SK-N-DZ (cell line): ENCODE measurements at places on chromosomes 6 and 20.

DNA sequence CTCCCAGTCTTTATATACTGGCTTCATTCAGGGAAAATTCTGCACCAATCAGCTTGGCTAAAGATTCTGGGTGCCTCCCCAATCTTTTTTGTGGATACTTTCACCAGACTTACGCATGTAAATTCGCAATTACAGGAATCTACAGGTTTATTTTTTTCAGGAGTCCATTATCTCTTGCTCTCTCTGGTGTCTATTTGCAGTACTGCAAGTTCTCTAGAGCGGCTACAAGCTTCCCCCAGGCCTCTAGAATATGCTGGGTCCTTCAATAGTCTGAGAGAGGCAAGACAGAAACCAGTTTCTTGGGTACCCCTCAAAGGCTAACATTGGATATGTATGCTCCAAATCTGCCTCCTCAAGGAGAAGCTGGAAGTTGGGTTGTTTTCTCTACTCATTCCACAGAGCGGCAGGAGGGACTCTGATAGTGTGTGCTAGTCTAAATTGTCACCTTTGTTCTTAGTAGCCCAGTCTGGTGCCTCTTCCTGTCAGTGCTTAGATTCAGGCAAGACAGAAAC, 58.5 kb downstream of the SUN5 start:
- no peak for DNase-seq

DNA sequence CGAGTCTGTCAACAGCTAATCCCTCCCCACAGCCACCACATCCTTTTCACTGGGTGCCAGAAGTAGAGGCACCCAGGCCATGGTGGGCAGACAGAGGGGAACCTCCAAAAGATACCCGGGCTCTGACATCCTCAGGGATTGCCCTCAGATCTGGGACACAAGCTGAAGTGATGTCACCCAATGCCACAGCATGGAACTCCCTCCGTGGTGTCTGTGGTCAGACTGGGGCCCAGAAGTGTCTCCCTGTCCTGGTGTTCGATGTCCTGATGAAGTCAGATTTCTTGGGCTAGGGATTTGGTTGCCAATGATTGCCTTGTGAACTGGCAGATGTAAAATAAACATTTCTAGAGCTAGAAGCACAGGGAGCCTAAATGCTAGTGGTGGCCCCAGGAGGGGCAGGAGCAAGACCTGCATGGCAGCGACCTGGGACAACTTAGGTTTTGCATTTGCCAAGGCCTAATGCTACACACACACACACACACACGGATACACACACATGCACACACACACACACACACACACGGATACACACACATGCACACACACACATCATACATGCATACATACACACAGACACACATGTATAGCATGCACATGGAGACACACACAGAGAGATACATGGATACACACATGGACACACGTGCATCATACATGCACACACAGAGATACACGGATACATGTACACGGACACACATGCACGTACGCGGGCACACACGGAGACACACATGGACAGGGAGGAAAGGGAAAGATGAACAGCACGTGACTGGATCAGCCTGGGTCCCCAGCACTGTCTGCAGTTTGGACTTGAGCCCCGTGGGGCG, 221.0 kb downstream of the NFATC2 start:
- no peak for DNase-seq

DNA sequence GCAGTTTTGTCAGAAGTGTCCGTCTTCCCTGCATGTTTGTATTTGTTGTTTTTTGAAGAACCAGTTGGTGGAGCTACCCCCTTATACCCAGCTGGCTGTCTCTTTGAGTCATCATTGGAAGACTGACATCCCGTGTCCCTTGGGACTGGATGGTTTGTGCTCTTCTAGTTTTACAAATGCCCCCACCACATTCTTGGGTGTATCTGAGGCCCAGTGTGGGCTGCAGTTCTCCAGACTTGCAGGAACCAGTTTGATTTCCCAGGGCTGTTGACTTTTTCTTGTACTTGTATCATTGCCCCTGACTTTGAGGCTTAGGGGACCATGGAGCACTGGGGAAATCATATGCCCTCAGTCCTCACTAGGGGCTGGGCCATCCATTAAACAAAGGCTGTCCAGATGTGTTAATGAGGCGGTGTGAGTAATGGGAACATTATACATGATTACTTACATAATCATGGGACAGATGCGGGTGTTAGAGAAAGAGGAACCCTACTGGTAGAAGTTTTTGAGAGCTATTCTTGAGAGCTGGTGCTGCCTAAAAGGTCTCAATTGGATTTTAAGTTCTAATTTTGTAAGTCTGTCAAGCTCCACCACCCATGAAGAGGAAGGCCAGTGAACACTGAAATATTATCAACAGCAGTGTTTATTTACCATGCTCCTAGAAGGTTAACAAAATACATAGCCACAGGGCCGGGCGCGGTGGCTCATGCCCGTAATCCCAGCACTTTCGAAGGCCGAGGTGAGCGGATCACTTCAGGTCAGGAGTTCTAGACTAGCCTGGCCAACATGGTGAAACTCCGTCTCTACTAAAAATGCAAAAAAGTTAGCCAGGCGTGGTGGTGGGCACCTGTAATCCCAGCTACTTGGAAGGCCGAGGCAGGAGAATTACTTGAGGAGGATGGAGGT, 8.5 kb downstream of the JARID2 start:
- DNase-seq: no peak

- DNase-seq: no peak
Observed at GRCh38 chr6:166244353-166245045, 63.7 kb downstream of the PRR18 start.

GRCh38 chr6:75102301-75102700, 103.6 kb downstream of the COL12A1 start:
- DNase-seq: no peak

DNA sequence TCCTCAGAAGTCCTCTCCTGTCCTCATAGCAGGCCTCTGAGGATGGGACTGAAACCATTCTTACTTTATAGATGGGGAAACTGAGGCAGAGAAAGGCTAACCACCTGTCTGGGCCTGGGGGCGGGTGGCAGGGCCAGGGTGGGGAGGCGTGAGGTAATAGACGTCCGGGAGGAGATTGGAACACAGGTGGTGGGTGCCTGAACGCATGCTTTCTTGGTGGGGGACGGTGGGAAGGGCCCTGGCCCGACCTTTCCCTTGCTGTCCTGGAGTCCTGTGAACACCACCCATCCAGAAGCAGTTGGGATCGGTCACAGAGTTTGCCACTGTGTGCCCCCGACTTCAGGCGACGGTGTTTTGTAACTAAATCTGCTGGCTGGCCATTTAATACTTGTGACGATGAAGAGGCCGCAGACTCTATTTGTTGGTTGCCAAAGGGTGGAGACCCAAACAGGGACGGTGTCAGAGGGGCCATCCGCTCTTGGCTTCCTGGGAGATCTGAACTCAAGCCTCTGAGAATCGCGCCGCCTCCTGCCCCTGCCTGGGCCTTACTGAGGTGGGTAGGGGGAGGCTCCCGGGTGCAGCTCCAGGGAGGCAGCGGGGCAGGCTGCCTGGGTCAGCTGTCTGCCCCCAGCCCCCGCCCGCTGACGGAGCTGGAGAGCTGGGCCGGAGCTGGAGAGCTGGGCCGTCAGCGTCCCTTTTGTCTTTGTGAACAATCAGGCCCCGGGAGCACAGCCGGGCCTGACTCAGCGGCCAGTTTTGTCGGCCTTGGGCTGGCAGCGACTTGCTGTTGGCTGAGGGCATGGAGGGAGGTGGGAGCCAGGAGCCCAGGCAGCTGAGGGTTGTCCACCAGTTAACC, 4.1 kb downstream of the RBM38 start:
- no peak for DNase-seq

DNA sequence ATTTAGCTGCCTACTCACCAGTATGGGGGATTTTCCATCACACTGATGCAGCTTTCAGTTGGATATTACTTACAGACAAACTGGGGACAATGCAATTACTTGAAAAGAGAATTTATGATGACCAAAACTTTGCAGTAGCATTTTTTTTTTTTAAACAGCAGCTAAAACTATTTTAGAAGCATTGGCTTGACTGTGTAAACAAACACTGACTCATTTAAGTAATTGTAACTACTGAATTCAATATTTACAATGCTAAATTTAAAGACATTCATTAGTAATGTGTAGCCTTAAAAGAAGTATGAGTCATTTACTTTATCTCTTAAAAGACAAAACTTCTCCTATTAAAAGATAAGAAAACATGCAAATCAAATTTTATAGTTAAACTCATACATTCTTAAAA, 295.9 kb upstream of the FERMT1 start:
- DNase-seq: no peak

DNA sequence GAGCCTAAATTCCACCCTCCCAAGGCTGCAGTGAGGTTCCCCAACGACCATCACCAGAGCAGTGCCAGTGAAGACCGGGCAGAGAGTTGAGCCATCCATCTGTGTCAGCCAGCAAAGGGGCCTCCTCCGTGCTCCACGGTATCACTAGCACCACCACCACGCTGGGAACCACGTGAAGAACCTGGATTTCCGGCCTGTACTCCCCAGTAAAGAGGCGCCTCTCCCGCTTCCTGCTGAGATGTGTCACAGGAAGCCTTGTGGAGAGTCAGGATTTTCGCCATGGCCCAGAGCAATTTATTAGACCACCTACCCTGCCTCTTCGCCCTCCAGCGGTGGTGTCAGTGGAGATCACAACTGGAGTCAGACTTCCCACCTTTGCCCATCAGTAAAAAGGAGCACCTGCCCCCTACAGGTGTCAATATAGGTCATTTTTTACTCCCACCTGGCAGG, 28.8 kb downstream of the CPXM1 start:
- DNase-seq: no peak

- peak; percentile 37 for DNase-seq
Observed at GRCh38 chr6:9250852-9251251, 815.5 kb upstream of the SLC35B3 start.

- DNase-seq: peak; percentile 62
Observed at GRCh38 chr20:63290677-63291472, 2.1 kb upstream of the COL20A1 start.

DNA sequence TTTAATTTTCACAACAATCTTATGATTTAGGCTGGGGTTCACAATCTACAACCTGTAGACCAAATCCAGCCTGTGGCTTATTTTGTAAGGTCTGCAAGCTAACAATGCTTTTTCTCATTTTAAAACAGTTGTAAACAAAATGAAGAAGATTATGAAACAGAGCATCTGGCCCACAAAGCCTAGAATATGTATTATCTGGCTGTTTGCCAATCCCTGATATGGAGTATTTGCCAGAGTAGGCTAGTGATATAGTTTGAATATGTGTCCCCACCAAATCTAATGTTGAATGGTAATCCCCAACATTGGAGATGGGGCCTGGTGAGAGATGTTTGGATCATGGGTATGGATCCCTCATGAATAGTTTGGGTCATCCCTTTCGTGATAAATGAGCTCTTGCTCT, 201.8 kb downstream of the DHX35 start:
- no peak for DNase-seq

DNA sequence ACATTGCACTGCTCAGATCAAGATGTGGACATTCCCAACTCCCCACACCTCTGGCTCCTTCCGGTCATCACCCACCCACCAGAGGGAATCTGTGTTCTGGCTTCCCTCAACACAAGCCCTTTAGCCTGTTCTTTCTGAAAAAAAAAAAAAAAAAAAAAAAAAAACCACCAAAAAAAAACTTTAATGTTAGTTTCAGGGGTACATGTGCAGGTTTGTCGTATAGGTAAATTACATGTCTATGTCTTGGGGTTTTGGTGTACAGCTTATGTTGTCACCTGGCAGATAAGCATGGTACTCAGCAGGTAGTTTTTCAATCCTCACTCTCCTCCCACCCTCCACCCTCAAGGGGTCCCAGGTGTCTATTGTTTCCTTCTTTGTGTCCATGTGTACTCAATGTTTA, 135.8 kb upstream of the FOXA2 start:
- DNase-seq: no peak

- peak; percentile 38 for DNase-seq
Observed at GRCh38 chr20:5402903-5403531, 86.3 kb upstream of the PROKR2 start.

- no peak for DNase-seq
Observed at GRCh38 chr6:90375681-90376439, 79.2 kb upstream of the BACH2 start.

GRCh38 chr20:24585796-24586522, 116.5 kb downstream of the SYNDIG1 start:
- no peak for DNase-seq

DNA sequence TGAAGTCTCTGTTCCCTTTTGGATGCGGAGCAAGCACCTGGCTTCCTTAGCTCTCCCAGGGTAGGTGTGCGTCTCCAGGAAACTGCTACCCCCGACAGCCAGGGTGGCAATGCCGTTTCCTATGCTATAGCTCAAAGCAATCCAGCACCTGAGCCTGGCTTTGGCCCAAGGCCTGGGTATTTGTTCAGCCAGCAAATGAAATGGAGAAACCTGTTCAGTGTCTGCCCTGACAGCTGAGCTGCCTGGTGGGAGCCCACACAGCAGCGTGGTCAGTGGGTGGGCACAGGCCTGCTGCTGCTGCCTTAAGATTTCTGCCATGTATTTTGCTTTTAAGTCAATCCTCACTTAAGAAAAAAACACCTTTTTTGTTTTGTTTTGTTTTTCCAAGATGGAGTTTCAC, 13.7 kb downstream of the SPATA2 start:
- DNase-seq: peak; percentile 70

DNA sequence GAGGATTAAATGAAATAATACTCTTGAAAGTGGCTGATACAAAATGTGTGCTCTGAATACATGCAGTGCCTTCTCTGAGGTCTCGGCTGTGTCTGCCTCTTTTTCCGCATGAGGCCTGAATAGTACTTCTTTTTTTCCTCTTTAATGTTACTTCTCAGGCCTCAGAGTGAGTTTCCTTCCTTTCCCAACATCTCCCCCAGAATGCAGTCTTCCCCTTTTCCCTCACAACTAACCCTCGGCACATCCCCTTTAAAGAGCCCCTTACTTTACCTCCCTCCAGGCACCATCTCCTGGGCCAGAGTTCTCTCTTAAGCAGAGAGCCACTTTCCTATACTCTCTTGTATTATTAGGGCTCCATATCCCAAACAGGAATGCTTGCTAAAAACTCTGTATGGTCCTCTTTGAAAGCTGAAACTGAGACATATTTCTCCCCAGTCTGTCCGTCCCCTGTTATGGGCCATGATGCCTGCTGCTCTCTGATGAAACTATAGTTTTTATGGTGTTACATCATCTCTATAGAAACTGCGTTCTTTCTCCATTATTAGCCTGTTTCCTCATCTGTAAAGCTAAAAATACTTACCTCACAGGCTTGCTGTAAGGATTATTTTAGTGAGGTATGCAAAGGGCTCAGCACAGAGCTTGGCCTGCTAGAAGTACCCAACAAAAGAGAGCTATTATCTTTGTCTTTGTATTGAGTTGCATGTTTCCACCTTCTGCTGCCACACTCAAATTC, 2.3 kb downstream of the PLAGL2 start:
- no peak for DNase-seq

GRCh38 chr6:13355043-13355945, 27.0 kb upstream of the TBC1D7 start:
- no peak for DNase-seq
